ENCODE measurements at places on chromosomes 4 and X.

- DNase-seq = no peak
Measured at GRCh38 chr4:141642711-141643110, 6.3 kb downstream of the IL15 start.

- DNase-seq = no peak
Measured at GRCh38 chr4:123651066-123651465, 254.5 kb downstream of the SPRY1 start.

- DNase-seq = no peak
Measured at GRCh38 chrX:95040104-95040503, 1366.1 kb downstream of the FAM133A start.

GRCh38 chr4:35246493-35246892 lies 997.8 kb downstream of the ARAP2 start:
- DNase-seq = no peak

DNA sequence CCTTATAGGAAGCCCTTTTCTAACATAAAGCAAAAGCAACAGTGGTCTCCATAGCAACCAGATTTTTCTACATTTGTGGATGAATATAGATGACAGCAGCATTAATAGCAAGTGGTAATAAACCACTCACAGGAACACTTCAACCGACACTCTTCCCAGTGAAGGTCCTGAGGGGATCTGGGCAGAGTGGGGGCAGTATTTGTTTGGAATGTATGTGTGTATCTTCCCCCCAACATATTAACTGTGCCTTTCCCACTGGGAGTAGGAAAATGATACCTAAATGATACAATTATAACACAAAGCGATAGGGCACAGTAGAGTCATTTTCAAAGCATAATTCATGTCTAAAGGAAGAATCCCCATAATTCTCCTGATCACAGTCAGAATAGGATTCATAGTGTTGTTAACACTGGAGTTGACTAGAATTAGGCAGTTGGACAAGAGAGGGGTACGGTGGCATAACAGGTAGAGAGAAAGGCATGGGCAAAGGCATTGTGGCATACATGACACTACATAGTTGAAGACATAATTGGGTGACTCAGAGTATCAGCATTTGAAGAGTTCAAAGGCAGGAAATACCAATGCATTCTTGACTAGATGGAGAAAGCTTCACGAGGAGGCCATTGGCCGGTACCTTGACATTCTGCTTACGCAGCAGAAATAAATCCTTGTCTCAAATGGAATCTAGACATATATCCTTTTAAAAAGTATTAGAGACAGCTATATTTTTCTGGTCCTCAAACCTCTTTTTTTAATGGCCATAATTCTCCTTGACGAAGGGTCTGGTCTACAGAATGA lies 15.2 kb downstream of the CAPN6 start:
- DNase-seq = no peak

DNA sequence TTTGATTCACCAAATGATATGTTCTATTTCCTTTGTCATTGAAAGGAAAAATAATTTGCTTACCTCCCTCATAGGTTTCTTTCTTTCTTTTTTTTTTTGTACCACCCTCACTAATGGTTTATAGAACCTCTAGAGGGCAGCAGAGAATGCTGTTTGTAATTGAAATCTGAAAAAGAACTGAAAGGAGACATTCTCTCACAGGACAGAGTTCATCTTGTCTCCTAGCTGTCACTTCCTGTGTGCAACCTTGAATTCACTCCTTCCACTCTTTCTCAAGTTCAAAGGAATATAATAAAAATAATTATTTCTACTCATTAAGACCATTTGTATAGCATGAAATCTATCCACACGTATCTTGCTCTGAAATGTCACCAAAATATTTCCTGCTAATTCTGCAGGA lies 51.0 kb downstream of the GUCY1B1 start:
- DNase-seq = no peak

DNA sequence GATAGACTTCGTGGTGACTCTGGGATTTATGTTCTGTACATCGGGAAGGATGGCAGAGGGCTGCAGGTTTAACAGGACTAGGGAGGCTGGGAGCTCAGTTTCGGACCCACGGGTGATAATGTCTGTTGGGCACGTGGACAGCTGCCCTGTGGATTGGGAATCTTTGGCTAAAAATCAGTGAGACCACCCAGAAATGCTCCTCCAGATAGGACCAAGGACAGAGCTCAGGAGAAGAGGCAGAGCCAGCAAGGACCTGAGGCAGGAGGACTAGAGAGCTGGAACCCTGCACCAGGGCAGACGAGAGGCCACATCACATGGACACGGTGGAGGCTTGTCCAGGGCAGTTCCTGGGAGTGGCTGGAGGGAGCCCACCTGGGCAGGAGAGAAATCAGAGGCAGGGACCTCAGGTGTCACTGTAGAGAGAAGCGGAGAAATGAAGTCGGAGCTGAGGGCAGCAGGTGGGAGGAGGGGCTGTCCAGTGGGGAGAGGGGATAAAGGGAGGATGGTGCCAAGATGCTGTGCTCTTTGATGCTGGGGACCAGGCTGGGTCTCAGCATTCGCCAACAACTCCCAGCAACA lies 79.2 kb downstream of the CPZ start:
- no peak for DNase-seq

DNA sequence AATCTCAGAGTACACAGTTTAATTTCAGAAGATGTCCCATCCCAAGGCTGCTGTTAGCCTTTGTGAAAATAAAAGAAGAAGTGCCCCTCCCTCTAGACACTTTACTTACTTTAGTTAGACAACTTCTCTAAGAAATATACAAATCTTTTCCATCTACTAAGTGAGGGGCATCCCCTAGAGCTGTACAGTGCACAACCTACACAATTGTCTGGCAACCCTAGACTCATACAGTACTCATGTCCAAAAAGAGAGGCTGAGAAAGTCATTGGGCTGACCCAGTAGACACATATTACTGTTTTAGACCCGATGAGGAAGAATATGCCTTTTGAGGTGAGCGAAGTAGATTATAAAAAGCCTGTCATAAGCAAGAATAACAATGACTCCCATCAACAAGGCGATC lies 297.6 kb downstream of the IDS start:
- no peak for DNase-seq

GRCh38 chr4:78766026-78766425 lies 10.1 kb upstream of the BMP2K start:
- no peak for DNase-seq

- no peak for DNase-seq
Measured at GRCh38 chrX:20680998-20681397, 414.3 kb upstream of the RPS6KA3 start.

DNA sequence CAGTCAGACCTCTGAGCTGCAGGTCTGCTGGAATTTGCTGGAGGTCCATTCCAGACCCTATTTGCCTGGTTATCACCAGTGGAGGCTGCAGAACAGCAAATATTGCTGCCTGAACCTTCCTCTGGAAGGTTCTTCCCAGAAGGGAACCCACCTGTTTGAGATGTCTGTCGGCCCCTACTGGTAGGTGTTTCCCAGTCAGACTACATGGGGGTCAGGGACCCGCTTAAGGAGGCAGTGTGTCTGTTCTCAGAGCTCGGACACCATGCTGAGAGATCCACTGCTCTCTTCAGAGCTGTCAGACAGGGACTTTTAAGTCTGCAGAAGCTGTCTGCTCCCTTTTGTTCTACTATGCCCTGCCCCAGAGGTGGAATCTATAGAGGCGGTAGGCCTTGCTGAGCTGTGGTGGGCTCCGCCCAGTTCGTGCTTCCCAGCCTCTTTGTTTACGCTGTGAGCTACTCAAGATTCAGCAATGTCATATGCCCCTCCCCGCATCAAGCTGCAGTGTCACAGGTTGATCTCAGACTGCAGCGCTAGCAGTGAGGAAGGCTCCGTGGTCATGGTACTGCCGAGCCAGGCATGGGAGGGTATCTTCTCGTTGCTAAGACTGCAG lies 44.1 kb upstream of the KDR start:
- no peak for DNase-seq

- DNase-seq = no peak
Measured at GRCh38 chr4:81003597-81004111, 26.9 kb upstream of the BMP3 start.

DNA sequence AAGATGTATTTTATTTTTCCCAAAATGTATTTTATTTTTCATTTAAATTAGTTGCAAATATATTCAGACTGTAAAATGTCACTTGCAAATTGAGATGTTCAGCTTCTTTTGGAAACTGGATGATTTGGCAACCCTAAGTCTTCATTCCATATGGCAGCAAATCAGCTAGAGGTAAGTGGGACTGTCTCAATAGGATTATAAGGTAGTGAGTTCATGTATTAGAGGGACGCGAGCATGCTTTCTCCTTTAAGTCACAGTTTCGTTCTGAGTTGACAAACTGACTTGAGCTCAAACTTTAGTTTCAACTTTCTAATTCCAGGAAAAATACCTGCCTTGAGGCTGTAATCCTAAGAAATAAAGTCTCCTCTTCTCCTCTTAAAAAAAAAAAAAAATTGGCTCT lies 44.2 kb upstream of the TMEM131L start:
- DNase-seq = no peak

GRCh38 chr4:71229477-71230270 lies 109.1 kb upstream of the SLC4A4 start:
- no peak for DNase-seq

- DNase-seq = no peak
Measured at GRCh38 chr4:25552580-25553271, 102.9 kb upstream of the SLC34A2 start.

DNA sequence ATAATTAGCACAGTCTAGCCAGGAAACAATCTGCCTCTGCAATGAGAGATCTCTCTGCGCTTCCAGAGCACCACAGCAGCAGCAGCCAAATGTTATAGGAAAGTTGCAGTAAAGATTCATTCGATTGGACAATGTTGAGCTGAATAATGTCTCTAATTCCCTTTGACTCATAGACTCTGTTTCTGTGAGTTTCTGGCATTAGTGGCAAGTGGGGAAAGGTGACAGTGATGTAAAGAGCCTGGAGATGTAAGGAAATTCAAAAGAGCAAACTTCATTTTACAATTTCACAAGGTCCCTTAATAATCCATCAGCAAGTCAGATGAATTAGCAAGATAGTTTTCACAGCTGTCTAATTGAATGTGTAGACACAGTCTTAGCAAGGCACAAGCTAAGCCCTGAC lies 184.4 kb downstream of the VEGFC start:
- DNase-seq = no peak

- DNase-seq = no peak
Measured at GRCh38 chrX:19707246-19707871, 180.0 kb downstream of the SH3KBP1 start.

- no peak for DNase-seq
Measured at GRCh38 chrX:100750883-100751282, 19.0 kb upstream of the SYTL4 start.

GRCh38 chr4:94598758-94599157 lies 147.0 kb downstream of the PDLIM5 start:
- no peak for DNase-seq

DNA sequence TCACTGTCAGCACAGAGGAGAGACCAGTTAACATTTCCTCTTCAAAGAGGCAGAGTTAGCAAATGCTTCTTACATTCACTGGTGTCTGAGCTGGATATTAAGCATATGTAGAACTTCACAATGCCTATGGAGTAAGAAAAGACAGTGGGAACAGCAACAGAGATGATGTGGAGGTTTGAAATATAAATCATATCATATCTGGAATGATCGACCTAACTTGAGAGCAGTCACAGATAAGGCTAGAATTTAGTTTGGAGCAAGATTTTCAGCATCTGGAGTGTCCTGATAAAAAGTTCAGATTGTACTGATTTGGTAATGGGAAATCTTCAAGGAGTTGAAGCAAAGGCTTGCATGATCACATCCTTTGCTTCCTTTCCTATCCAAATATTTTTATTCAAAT lies 90.5 kb upstream of the ANKRD50 start:
- no peak for DNase-seq

DNA sequence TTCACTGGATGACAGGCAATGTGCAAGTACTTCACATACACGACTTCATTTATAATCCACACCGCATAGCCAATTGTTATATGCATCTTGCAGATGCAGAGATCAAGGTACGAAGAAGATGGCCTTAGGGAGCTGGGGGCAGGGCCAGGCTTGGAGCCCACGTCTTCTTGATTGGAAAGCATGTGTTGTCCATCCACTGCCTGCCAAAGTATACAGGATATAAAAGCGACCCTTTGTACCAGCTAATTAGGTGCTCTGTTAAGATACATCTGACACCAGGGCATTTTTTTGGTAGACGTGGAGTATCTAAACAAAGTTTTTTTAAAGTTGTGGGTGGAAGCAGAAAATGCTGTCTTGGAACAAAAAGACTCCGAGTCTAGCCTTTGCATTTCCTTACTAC lies 1.4 kb downstream of the C4orf36 start:
- DNase-seq = no peak

DNA sequence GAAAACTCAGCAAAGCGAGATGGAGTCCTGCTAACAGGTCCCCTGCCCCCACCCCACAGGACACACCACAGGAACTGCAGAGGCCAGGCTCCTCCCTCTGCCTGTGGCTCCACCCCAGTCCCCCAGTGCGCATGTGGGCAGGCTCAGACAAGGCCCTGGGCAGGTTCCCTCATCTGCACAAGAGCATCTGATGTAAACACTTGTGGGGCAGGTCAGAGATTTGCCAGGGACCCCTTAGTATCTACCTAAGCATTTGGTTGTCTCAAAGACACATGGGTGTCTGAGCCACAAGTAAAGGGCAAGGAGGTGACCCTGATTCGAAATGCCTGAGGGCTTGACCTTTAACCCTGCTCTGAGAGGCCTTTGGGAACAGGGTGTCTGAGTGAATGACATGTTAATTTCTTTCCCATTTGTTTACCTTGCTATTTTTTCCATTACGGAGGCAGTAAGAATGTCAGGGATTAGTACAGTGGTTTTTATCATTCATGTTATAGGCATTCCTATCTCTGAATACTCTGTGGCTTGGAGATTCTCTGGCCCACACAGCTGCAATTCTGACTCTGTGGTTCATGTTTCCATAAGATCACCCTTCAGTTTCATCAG lies 85.3 kb downstream of the ZNF518B start:
- DNase-seq = no peak

DNA sequence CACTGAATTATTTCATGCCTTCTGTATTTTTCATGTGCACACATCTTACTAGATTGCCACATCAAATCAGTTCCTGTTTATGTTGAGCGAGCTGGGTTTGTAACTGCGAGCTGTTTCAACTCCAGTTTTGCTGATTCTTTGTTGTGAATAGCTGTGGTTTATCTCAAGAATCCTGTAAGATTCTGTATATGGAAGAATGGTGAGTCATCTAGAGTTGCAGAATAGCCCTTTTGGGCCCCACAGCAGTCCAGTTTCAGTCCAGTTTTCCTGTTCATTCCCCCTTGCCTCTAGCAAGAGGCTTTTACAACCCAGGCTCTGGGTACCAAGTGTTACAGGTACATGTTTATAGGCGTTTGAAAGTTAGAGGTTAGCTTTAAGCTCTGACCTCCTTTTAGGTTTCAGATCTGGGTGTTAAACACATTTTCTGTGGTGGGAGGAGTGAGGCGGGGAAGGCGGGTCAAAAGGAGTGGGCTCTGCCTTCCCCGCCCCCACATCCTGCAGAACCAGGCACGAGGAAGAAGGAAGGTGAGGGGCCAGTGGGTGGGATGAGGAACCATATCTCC lies 32.7 kb downstream of the TBC1D14 start:
- DNase-seq = no peak

DNA sequence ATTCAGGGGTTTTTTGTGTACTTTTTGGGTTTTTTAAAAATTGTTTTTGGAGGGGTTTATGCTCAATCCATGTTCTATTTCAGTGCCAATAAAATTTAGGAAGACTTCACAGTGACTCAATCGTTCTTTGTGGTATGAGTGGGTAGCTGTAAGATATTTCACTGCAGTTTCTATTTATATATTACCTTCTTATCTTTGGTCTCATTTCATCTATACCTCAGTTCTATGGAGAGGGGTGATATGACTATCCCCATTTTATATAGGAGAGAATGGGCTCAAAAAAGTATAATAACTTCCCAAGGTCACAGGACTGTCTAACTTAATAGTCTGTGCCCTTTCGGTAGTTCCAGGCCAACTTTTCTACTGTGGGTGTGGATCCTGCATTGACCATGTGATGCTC lies 74.4 kb downstream of the MSN start:
- DNase-seq = no peak
